ENCODE measurements at places on chromosomes 2 and 18. TPM values are rescaled to one million over a fixed set of nuclear protein-coding genes. Genes with fewer than 3 reads are reported as not detected.

- no peak for DNase-seq
These were observed 65.8 kb downstream of the ARHGAP28 start for GRCh38 chr18:6795307-6795706.

DNA sequence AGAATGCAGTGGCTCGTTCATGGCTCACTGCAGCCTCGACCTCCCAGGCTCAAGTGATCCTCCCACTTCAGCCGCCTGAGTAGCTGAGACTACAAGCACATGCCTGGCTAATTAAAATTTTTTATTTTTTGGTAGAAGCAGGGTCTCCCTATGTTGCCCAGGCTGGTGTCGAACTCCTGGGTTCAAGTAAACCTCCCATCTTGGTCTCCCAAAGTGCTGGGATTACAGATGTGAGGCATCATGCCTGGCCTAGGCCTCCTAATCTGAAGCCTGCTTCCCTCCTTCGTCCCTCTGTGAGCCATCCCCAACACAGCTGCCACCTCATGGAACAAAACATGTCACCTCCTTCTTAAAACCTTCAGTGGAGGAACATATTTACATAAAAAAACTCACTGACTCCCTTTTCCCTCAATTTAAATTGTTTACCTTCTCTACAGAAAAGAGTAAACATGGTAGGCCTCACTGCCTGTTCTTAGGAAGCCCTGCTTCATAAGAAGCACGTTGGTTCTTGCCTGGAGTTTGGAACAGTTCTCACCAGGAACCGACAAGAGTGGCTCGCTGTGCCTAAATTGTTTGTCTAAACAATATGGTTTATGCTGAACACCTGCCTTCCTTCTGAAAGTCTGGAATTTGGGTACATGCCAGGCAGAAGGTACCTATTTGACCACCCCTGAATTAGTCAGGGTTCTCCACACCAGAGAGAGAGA, 12.1 kb upstream of the RHOB start:
- DNase-seq: no peak

- no peak for DNase-seq
These were observed 53.1 kb upstream of the STK39 start for GRCh38 chr2:168300460-168300859.

GRCh38 chr18:74515620-74516231, 18.6 kb upstream of the CNDP1 start:
- DNase-seq: no peak

DNA sequence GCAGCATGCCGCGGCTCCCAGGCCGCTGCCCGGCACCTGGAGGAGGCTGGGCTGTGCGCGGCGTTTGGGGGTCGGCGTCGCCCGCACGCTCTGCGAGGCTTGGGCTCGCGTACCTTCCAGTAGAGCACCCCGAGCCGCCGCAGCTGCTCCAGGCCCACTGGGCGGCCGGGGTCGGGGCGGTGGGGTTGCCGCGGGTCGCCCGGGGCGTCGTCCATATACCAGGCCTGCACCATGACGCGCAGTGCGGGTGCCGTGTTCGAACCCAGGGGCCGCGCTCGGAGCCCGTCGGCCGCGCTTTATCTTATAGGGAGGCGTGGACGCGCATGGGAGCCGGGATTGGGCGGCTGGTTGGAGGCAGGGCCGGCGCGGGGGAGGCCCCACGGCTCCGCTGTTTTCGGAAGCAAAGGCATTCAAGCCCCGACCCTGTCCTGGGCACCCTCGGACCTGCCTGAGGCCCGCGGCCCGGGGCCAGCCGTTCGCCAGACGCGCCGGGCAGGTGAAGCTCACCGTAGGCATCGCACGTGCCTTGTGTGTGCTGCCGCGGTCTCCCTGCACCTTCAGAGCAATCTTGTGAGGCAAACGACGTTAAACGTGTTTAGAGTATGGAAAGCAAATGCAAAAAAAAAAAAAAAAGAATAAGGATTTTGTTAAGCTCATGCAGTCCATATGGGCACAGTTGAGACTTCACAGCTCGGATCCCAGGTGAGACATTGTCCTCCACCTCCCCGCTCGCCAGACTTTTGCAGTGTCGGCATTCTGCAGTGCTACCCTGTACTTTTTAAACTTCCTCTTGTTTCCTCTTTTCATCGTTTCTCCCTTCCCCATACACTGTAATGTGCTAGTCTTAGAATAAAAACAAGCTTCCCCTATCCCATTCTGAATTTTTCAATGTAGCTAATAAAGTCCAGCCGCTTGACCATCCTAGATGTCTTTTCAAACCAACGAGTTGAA, at the start of gene ADI1:
ADI1 (minus strand) TSS at position 277 of the 951 bp plus-strand sequence; CDS start at position 233, 44 bp downstream.
- DNase-seq: peak; percentile 87

DNA sequence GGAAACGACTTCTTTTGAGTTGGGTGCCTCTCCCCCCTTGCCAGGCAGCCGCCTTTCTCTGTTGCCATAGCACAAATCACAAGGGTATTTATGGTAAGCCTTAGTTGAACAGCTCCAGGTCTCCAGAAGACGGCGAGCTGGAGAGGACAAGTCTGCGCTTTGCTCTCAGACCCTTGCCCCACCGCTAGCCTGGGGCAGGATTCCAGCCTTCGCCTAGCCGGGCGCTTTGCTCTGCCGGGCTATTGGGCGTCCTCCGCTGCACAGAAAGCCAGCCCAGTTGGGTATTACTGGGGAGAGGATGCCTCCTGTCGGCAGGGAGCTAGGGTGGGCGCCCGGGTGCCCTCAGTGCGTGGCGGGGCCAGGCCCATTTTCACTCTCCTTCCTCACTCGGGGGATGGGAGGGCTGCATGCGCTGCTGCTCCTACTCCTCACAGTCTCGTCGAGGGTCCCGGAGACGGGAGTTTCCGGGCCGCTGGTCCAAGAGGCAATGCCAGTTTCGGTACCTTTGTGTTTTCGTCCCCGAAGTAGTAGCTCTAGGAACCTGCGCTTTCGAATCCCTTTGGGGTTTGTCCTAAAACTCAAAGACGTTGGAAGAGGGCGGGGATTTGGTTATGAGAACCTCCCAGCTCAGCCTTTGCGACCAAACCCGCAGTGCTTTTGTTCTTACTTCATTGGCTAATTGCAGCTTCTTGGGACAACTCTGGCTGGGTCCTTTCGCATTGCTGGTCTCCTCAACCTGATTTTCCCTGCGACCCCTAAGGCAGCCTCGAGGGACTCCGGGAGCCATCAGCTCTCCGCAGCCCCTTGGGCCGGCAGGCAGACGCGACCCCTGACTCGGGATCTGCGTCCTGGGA, 3.6 kb upstream of the DLX2 start:
- DNase-seq: peak; percentile 71

DNA sequence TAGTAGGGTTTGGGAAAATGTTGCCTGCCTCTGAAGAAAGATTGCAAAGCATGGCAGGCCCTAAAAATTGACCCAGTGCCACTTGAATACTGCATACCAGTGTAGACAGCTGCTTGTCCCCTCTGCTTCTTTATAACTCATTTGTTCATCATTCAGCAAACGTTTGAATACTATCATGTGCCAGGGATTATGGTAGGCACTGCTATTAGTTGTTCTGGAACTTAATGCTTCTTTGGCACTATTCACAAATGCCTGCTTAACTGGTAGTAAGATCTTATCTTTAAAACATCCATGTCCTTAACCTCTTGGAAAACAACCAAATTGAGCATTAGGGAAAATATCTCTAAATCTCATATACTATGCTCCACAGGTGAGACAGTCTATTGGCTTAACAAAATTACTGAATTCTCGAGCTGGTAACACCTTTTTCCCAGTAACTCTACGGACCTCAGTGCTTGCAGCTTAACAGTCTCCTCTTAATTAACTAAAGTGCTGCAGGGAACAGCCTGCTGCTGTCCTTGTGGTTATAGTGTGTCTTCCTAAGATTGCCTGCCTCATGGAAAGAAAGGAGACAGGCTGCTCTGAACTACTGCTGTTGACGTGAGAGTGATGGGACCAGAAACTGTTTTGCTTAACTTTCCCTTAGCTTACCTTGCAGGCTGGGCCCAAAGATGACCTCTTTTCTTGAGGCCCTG, 93.2 kb downstream of the MIB1 start:
- no peak for DNase-seq

DNA sequence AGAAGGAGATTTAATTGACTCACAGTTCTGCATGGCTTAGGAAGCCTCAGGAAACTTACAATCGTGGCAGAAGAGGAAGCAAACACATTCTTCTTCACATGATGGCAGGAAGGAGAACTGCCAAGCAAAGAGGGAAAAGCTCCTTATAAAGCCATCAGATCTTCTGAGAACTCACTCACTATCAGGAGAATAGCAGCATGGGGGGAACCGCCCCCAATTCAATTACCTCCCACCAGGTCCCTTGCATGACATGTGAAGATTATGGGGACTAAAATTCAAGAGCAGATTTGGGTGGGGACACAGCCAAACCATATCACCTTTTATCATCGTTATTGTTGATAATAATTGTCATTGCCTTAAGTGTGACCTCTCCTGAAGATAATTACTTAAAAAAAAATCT, 197.9 kb upstream of the SLC14A2 start:
- DNase-seq: no peak

- DNase-seq: peak; percentile 71
These were observed at the start of gene DSG2 for GRCh38 chr18:31497836-31498573. Gene DSG2 (plus strand): TSS chr18:31498177. CDS start chr18:31498252, 75 bp downstream.

- DNase-seq: no peak
These were observed 6.1 kb downstream of the STK11IP start for GRCh38 chr2:219603771-219604170.

GRCh38 chr2:237923481-237924163, 43.2 kb upstream of the UBE2F start:
- peak; percentile 43 for DNase-seq

DNA sequence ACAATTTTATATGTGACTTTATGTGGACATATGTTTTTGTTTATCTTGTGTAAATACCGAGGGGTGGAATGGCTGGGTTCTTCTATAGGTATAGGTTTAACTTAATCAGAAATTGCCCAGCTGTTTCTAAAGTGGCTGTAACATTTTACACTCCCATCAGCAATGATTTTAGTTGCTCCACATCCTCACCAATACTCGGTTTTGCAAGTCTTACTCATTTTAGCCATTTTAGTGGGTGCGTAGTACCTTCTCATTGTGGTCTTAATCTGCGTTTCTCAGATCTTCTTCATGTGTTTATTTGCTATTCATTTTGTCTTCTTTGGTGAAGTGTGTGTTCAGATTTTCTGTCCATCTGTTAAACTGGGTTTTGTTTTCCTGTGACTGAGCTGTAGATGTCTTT, 95.4 kb upstream of the BCL2L11 start:
- no peak for DNase-seq

GRCh38 chr2:130316596-130316995, 26.1 kb upstream of the IMP4 start:
- DNase-seq: no peak

- no peak for DNase-seq
These were observed 22.9 kb downstream of the COLEC12 start for GRCh38 chr18:477565-477964.

GRCh38 chr2:23564615-23564960, 179.6 kb downstream of the KLHL29 start:
- peak; percentile 48 for DNase-seq

- peak; percentile 65 for DNase-seq
These were observed 40.3 kb upstream of the YPEL5 start for GRCh38 chr2:30106543-30106942.

DNA sequence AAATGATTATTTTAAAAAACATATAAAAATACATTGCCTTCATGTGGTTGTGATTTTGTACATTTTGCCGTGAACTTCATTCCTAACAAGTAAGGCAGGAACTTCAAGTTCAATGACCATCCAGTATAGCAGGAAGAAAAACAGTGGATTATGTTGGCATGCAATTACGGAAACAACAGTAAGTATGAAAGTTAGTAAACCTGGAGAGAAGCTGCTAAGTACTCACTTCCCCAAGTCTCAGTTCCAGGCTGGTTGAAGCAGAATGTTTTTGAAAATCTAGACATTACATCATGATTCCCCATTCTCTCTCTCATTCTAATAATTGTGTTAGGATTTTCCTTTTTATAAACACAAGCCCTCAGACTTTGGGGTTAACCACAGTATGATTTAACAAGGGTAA, 987.1 kb upstream of the KLHL29 start:
- no peak for DNase-seq

GRCh38 chr2:225170162-225170561, 127.9 kb upstream of the DOCK10 start:
- no peak for DNase-seq

GRCh38 chr2:165645930-165646831, 147.9 kb downstream of the GALNT3 start:
- no peak for DNase-seq

- no peak for DNase-seq
These were observed 235.0 kb downstream of the MBD5 start for GRCh38 chr2:148255929-148256328.

DNA sequence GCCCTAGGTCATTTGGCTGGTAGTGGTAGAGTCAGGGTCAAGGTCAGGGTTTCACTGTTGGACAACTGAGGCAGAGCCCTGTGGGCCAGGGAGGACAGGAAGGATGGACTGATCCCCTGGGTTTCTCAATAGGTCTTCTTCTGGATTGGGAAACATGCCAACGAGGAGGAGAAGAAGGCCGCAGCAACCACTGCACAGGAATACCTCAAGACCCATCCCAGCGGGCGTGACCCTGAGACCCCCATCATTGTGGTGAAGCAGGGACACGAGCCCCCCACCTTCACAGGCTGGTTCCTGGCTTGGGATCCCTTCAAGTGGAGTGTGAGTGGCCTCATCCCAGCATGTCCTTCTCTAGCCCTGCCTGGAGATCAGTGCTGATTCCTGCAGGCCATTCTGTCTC, 18.1 kb downstream of the VIL1 start:
- no peak for DNase-seq

- no peak for DNase-seq
These were observed 34.7 kb upstream of the ZSWIM2 start for GRCh38 chr2:186883666-186884065.

- DNase-seq: no peak
These were observed 73.2 kb downstream of the EMILIN2 start for GRCh38 chr18:2920027-2920426.

DNA sequence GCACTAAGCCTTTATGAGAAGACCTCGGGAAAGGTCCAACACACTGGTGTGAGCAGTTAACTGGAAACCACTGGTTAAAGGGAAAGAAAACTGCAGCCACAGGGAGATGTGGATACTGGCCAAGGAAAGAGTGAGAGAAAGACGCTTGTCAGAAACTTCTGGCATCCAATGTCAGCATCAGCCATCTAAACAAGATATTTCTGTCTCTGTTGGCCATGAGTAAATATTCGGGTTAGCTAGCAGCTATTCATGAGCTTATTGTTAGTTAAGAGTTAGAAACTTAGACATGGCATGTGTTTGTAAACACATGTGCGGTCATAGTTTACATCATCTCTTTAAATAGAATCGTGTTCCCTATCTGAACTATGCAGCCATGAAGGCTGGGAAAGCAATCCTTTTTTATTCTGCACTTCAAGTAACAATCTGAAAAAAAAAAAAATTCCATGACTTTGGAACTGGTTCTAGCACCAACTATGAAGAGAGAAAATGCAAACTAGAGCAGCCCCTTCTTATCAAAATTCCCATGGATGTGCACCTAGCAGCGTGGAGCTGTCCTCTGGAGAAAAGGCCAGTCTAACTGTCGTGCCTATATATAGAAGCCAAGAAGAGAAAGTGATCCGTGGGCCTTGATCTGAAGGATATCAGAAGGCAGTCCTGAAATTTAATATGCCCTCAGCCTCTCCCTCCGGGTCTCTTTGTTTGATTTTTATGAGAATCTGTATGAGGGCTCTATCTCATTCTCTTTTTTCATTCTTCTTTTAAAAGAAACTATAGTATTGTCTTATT, 84.0 kb upstream of the RFX8 start:
- DNase-seq: no peak

KRTCAP3 gene
- not detected for total RNA-seq

NGEF gene
- total RNA-seq: 3.3 TPM

CROCC2 gene
- not detected for total RNA-seq

CKAP2L gene
- total RNA-seq: 25.5 TPM

CCDC121 gene
- 0.74 TPM for total RNA-seq

TCF4 gene
- total RNA-seq: 24.1 TPM

SCN9A gene
- 0.54 TPM for total RNA-seq

LAMA1 gene
- total RNA-seq: 2.6 TPM

SFTPB gene
- not detected for total RNA-seq

SIX3 gene
- 0.24 TPM for total RNA-seq

Data from Daoy (cell line).